ENCODE measurements at places on chromosomes 13 and 19.

- DNase-seq, result no peak
Measured at GRCh38 chr13:47135800-47136503, 239.1 kb upstream of the HTR2A start.

- no peak for DNase-seq
Measured at GRCh38 chr13:26475176-26476110, 82.0 kb upstream of the WASF3 start.

GRCh38 chr13:39580881-39581575 lies 22.0 kb downstream of the LHFPL6 start:
- DNase-seq, result no peak

GRCh38 chr13:39960191-39960590 lies 304.7 kb downstream of the COG6 start:
- DNase-seq, result no peak

GRCh38 chr19:46887240-46887782 lies 26.5 kb downstream of the ARHGAP35 start:
- DNase-seq, result no peak

DNA sequence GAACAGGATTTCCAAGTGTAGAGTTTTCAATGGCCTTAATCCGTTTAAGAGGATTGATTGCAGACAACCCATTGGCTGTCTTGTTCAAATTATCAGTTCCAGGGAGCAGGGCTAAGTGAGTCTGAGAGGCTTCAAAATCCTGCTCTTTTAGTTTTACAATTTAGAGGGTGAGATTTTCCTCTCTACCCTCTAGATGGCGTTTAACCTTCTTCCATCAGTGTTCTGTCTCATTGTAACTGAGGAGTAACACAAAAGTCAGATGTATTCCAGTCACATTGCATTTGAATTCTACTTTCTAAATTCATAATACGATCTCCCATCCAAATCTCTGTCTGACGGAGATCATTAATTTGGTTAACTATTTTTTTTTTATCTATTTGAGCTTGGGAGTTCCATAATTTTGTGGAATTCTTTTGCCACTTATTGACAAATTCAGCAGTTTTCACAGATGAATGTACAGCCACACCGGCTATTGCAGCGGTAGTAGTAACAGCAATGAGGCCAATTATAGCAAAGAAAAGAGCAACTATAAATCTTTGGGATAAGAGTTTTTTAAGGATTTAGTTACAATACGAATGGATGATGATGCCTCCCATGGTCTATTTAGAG lies 7.8 kb upstream of the C19orf84 start:
- DNase-seq, result peak; percentile 17

DNA sequence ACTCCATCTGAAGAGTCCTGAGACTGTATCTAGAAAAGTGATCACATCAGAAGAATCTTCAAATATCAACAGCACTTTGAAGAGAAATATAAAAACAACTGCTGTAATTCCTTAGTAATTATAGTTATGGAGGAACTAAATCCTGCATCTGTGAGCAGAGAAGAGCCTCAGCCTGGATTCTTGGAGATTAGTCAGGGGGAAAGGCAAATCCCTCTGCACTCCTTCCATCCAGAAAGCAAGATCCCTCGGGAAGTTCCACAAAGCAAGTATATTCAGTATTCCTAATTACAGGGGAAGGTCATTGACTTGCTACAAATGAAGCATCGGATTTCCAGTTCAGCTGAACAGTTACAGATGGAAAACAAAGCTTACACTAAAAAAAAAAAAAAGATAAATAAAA lies 256.6 kb upstream of the IPO5 start:
- DNase-seq, result no peak

GRCh38 chr19:52742516-52742915 lies 7.7 kb upstream of the ZNF611 start:
- no peak for DNase-seq

DNA sequence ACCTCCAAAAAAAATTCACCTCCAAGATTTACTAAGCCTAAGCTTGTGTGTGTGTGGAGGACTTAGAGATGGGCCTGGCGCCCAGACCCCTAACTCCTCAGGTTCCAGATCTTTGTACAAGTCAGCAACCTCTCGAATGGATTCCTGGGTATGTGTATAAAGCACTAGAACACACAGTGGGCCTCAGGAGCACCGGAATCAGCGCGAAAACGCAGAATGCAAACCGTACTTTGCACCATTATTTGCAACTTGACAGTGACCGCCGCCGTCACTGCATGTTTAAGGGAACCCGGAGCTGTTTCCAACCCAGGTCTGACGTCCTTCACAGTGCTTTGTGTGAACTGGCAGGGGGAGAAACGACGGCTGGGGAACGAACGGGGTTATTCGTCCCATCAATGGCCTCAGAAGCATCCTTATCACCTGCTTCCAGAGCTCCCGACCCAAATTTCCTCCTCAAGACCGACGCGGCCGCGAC lies 688 bp downstream of the ZNF606 start:
- DNase-seq, result no peak

DNA sequence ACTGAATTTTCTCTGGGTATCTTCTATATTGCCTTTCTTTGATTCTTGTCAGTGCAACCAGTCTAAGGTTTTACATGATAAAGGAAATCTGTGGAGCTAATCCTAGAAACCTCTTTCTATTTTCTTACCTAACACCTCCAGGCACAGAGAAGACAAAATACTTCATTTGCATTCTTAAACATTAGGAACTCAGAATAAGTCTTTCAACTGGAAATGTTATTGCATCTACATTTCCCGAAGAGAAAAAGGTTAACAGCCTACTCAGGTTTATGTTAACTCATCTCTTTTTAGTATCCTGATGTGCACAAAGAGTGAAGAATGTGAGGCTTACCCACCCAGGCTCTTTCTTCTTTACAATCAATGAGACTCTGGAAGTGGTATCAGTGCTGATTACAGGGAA lies 106.7 kb downstream of the PCCA start:
- DNase-seq, result no peak

DNA sequence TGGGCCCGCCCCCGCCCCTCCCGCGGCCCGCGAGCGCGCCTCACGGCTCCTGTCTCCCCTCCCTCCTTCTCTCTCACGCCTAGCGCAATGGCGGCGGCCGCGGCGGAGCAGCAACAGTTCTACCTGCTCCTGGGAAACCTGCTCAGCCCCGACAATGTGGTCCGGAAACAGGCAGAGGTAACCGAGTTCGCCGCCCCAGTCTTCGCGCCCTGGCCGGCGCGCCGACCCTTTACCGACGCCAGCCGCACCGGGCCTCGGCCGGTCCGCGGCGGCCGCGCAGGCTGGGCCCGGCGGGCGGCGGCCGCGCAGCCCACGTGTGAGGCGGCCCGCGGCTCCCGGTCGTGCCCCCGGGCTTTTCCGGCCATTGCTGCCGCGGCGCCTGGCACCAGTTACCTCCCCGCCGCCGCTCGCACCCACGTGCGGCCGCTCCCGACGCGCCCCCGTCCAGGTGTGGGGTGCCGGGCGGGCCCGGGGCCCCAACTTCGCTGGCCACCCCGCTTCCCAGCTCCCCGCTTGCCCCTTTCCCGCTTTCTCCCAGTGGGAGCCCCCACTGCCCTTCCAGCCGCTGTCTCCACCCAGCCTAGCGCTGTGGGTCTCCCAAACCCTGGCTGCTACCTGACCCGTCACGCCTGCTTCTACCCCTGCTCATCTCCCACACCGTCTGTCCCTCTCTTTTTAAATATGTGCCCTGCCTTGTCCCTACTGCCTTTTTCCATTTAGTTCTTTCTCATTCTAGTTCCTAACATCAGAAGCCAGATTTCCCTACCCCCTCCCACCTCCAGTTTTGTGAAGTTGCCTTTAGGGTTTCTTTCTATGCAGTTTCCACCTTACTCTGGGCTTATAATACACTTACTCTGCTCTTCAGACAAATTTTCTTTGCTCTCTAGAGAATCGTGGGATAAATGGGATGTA lies 23.4 kb downstream of the IPO5 start:
- peak; percentile 15 for DNase-seq
